ENCODE measurements at places on chromosomes 5 and 9.

- no peak for ATAC-seq
These were observed 340.0 kb upstream of the PIK3R1 start for GRCh38 chr5:67875601-67876000.

GRCh38 chr5:66974256-66974655, 222.3 kb downstream of the CD180 start:
- ATAC-seq: no peak

DNA sequence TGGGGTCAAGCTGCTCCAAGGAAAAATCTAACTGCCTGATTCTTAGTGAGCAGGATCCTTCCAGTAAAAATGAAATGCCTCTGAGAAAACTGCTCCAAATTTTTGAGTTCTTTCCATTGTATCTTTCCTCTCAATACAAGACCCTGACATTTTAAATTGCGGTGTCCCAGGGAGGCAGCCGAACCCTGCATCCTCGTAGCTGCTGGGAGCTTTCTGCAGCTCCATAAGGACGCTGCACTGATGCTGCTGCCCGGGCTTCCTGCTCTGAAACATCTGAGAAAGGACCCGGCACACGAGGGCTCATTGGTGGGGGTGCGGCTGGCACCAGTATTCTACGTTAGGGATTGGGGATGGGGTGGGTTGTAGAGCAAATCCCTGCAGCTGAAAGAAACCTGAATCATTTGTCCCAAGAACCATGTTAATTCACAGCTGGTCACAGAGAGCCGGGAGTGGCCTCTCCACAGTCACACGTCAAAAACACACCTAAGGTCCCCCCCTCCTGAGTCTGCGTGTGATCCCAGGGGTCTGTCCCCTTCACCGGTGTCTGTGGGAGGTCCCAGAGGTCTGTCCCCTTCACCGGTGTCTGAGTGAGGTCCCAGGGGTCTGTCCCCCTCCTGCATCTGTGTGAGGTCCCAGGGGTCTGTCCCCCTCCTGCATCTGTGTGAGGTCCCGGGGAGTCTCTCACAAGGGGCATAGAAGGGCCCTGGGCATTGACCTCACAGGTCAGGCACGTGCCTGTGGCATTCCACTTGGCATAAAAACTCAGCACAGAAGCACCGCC, 63.4 kb upstream of the ZNF354B start:
- no peak for ATAC-seq

- ATAC-seq: no peak
These were observed 44.2 kb upstream of the PHF2 start for GRCh38 chr9:93532141-93532540.

- no peak for ATAC-seq
These were observed 31.5 kb upstream of the SEMA4D start for GRCh38 chr9:89529243-89530035.

- ATAC-seq: no peak
These were observed 384.8 kb upstream of the PCSK5 start for GRCh38 chr9:75505654-75506053.

DNA sequence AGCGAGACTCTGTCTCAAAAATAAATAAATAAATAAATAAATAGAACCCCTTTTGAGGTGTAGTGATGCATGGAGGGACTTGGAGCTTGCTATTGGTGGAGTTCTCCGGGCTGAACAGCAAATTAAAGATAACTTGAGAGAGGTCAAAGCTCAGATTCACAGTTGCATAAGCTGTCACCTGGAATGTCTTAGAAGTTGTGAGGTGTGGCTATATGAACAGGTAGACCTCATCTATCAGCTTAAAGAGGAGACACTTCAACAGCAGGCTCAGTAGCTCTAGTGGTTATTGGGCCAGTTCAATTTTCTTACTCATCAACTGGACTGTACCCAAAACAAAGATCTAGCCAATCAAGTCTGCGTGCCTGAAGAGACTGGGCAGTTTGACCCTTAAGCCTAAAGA, 11.7 kb upstream of the STING1 start:
- no peak for ATAC-seq

- peak; percentile 96 for ATAC-seq
These were observed 32.7 kb upstream of the DNAH5 start for GRCh38 chr5:13976867-13977830.

GRCh38 chr9:89370593-89370992, 52.3 kb downstream of the SECISBP2 start:
- ATAC-seq: no peak

DNA sequence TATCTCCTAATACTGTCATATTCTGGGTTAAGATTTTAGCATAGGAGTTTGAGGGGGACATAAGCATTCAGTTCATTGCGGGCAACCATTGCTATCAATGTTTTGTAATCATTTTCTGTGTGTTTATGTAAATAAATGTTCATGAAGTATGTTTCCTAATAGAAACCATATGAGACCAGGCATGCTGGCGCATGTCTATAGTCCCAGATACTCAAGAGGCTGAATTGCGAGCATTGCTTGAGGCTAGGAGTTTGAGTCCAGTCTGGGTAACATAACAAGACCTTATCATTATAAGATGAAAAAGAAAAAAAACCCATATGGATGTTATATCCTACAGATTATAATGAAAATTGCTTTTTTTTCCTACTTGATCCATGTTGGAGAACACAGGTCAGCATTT, 91.2 kb downstream of the F2RL2 start:
- no peak for ATAC-seq

GRCh38 chr9:15485836-15486666, 24.7 kb downstream of the PSIP1 start:
- ATAC-seq: peak; percentile 80

- ATAC-seq: no peak
These were observed 867.7 kb upstream of the CDH6 start for GRCh38 chr5:30325795-30326194.

DNA sequence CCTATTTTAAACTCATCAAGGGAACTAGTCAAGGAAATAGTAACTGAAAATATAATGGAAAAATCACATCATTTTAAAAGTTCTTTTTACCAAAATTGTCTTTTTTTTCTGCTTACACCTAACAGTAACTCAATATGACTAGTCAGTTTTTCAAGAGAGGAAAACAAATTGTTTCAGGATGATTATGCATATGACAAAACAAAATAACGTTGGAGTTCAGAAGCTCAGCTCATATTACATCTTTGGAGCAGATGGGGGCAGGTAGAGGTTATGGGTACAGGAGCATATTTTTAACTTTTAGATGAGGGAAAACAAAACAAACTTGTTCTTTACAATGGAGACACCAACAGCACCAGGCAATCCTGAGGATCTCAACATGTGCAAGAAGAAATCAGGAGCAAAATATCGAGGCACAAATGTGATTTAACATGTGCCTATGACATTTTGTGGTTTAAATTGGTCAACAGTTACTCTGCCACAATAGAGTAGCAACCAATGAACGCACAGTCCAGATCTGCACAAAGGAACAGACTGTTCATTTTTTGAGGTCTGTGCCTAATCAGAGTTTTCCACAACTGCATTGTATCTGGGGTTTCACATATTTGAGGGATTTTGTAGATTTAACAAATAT, 659.0 kb downstream of the ANXA1 start:
- ATAC-seq: no peak

DNA sequence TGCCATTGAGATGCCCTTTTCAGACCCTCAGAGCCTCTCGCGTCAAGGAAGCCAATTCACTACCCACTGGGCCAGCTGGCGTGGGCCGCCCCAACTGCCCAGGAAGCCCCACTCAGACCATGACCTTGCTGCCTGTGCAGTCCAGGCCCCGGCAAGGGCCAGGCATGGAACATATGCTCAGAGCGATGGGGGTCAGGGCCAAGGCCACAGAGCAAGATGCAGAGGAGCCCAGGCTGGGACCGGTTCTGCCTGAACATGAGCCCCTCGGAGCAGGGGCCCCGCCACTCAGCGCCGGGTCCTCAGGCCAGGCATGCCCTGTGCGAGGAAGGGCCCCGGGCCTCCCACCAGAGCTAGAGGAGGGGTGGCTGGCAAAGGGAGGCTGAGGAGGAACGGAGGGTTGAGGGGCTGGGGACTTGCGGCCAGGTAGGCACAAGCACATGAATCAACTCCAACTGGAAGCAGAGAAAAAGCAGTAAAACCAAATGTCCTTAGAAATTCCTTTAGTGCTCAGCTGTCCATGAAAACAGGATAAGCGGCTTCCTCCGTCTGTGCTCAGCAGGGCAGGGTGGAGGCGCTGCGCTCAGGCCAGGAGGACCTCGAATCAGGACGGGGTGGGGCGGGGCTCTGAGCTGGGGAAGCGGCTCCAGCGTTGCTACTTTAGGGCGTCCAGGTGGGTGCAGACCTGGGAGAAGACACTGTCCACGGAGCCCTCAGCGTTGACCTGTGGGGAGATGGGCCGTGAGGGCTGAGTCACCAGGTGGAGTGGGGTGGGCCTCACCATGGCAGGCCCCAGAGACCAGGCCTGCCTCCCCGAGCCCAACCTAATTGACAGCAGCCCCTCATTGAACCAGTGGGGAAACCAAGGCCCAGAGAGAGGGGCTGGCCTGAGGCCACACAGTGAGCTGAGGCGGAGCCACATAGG, 9.9 kb downstream of the AK1 start:
- no peak for ATAC-seq

- no peak for ATAC-seq
These were observed 5.7 kb downstream of the GFM2 start for GRCh38 chr5:74761241-74761640.
